ENCODE measurements at places on chromosomes 16 and 17.
A peak's percentile ranks its signal among the peaks of the same experiment; 100 is the strongest.

DNA sequence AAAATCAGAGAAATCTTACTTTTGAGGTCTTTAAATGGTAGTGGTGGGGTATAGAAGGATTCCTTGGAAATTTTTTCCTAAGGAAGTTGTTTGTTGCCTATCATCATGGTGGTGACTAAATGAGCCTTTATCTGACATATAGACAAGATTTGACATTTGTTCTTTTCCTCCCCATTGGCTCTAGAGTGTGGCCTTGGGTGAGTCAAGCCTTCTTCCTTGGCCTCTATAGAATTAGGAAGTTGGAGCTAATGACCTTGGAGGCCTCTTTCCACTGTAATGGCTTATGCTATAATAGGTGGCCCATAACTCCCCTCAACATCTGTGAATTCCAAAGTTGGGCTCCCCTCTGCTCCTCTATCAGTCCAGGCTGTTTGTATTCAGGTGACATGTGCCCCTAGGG is 79.1 kb upstream of the HNF1B start:
- DNase-seq: no peak

DNA sequence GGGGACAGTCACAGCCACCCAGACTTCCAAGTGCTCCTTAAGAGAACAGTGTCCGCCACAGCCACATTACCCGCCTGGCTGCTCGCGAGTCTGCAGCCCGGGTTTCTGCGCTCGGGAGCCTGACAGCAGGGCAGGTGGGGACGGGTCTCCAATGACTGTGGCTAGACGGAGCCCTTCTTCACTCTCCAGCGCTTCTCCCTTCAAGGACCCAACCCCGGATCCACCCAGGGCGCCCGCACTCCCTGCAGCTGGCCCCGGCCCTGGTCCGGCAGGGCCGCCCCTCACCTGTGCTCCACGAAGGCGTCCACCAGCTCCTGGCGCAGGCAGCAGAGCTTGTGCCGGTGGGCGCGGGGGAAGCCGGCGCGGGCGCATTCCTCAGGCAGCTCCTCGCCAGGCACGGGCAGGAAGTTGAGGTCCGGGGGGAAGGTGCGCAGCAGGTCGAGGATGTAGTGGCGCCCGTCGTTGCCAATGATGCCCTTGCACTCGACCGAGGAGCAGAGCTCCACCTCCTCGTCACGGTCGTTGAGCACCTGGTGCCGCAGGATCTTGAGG is 13.9 kb downstream of the CLUH start:
- no peak for DNase-seq

- DNase-seq: no peak
These were observed 61.6 kb downstream of the SHISA6 start for GRCh38 chr17:11302401-11303186.

DNA sequence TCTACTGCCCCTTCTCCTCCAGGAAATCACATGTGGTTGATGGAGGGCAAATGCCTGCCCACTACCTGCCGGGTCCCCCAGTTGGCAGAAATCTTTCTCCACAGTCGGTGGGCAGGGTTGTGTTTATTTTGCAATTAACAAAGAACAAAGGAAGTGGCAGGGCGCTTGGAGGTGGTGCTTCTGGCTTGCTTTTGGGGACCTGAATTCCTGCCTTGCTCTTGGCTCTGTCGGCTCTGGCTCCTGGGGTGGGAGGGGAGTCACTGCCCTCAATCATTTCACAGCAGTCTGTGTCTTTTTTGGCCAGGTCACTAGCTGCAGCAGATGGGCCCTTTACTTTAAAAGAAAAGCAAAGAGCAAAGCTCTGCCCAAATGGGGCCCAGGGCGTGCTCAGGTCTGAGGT is 69.2 kb downstream of the C16orf78 start:
- peak; percentile 21 for DNase-seq

DNA sequence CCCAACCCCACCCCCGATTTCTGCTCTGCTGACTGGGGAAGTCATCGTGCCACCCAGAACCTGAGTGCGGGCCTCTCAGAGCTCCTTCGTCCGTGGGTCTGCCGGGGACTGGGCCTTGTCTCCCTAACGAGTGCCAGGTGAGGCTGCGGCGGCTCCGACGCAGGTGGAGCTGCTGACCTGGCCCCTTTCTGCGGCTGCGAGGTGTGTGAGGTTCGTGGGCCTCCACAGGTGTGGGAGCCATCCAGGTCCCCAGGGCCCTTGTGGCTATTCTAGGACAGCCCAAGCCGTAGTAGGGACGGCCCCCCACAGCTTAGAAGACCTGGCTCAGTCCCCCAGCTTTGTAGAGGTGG is 3.0 kb downstream of the UBE2I start:
- no peak for DNase-seq

Data from KG1 (cell line).